Daoy (cell line): ENCODE measurements at places on chromosomes 12 and 14. TPM values are rescaled to one million over a fixed set of nuclear protein-coding genes. Genes with fewer than 3 reads are reported as not detected.

GRCh38 chr12:62562846-62563245 lies 96.2 kb downstream of the MON2 start:
- no peak for DNase-seq

The HOXC4 gene
- total RNA-seq, result 2.4 and 4.7 TPM in 2 replicates

- no peak for DNase-seq
Observed at GRCh38 chr12:132161036-132161781, 17.0 kb downstream of the NOC4L start.

The BIN2 gene
- total RNA-seq, result not detected in 2 replicates

DNA sequence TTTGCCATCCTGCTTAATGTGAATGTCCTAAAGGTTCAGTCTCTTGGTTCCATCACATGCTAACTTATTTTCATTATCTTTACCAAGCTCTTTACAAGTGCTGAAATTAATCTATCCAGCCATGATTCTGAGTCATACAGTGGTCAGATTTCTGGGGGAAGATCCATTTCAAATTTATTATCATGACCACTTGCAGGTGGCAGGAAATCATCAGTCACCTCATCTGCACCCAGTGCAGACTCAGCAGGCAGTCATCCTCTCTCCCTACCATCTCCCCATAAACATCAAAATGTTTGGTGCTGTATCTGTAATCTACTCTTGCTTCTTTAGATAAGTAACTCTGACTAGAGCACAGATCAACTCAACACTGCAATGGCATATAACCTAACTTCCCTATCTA lies 23.5 kb downstream of the ATG14 start:
- peak; percentile 78 for DNase-seq

The SMCO2 gene
- not detected in 2 replicates for total RNA-seq

- no peak for DNase-seq
Observed at GRCh38 chr14:104467641-104468040, 111.9 kb upstream of the C14orf180 start.

DNA sequence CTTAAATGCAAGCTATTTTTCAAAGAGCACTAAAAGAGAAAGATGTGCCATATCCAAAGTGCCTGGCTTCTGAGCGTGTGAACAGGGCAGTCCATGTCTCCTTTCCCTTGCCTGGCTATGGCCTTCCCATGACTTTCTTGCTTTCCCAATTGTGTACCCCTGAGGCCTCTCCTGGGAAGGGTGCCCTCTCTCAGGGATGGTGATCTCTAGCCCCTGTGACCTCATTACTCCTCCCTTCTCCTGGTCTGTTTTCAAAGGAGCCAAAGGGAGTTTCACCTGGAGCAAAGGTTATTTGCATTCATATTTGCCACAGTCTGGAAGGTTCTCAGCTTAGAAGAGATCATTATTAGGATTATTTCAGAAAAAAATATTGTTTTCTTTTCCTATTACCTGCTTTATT lies 429.4 kb upstream of the TMTC1 start:
- DNase-seq, result no peak

- DNase-seq, result peak; percentile 79
Observed at GRCh38 chr12:100927826-100928225, 133.2 kb downstream of the ANO4 start.

GRCh38 chr12:25323581-25323982 lies 72.9 kb upstream of the KRAS start:
- no peak for DNase-seq

The BBOF1 gene
- 4.5 and 5.3 TPM in 2 replicates for total RNA-seq

GRCh38 chr14:24965934-24966578 lies 83.9 kb downstream of the STXBP6 start:
- peak; percentile 52 for DNase-seq

GRCh38 chr12:59182658-59183455 lies 262.6 kb upstream of the LRIG3 start:
- DNase-seq, result no peak

GRCh38 chr14:96405677-96406076 lies 13.7 kb downstream of the AK7 start:
- no peak for DNase-seq

GRCh38 chr12:55703901-55704761 lies 3.6 kb downstream of the ITGA7 start:
- no peak for DNase-seq

- peak; percentile 70 for DNase-seq
Observed at GRCh38 chr12:49776413-49776812, 35.1 kb downstream of the TMBIM6 start.

The LMO3 gene
- total RNA-seq, result 0.33 and 1.1 TPM in 2 replicates

The ERBB3 gene
- total RNA-seq, result 0.63 TPM in 1 of 2 replicates, not detected in the other

DNA sequence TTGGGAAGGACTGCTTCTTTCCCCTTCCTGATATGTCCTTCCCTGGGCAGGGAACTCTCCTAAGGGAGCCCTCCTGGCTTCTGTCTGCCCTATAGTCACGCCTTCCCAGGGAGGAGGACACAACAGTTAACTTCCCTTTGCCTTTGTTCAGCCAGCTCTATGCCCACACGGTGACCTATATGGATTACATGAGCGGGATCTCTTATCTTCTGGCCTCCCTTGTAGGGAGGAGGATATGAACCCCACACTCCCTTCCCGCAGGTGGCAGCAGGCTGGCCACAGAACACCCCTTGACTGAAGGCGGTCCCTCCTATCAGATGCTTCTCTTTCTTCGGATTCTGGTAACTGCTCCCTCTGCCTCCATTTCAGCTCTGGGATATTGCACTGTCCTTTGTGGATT lies 135.6 kb upstream of the MAX start:
- peak; percentile 80 for DNase-seq
